GDM1 (cell line): ENCODE measurements at places on chromosomes 1 and 21.

DNA sequence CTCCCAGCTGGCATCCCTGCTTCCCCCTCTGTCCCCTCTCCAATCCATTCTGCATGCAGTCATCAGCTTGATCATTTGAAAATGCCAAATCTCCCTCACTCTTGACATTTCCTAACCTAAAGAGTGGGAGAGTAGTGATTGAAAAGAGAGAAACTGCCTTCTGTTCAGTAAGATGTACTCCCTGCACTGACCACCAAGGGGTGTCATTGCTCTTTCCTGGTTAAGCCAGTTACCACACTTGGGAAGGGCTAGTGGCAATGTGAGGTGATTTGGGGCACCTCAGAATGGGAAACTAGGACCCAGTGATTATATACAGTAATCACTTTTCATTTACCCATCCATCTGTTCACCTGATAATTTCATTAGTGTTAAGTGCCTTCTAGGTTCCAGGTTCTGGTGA, 6.9 kb upstream of the TMEM269 start:
- no peak for DNase-seq

DNA sequence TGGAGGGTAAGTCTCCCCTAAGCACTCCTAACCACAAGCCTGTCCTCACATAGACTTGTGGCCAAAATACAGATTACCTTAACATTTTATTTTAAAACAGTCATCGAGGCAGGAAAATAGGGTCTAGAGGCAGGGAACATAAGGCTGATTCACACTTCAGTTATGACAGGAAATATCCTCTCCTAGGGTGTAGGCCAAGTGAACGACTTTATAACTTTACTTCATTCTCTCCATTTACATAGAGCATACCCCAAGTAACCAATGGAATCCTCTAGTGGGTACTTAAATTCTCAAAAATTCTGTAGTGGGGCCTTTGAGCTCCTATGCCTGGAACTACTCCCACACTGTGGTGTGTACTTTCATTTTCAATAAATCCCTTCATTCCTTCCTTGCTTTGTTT, 113.0 kb downstream of the WDR3 start:
- no peak for DNase-seq

DNA sequence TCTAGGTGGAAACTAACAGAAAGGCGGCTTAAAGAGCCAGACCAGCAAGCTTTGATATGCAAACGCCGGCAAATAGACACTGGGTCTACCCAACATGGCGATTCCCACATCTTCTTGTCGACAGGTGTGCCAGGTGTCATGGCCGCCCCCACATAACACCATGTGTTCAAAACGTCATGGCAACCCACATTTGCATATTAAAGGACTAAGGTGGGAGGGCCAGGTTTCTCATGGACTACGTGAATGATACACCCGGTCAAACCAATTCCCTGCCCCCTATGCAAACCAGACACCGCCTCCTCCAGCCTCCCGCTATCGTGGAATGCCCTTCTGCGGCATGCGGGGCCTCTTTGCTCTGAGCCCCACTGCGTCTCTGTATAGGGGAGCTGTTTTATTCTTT, 41.3 kb downstream of the ICOSLG start:
- no peak for DNase-seq

- DNase-seq: no peak
These were observed 9.3 kb upstream of the FAAP20 start for GRCh38 chr1:2203671-2204414.

DNA sequence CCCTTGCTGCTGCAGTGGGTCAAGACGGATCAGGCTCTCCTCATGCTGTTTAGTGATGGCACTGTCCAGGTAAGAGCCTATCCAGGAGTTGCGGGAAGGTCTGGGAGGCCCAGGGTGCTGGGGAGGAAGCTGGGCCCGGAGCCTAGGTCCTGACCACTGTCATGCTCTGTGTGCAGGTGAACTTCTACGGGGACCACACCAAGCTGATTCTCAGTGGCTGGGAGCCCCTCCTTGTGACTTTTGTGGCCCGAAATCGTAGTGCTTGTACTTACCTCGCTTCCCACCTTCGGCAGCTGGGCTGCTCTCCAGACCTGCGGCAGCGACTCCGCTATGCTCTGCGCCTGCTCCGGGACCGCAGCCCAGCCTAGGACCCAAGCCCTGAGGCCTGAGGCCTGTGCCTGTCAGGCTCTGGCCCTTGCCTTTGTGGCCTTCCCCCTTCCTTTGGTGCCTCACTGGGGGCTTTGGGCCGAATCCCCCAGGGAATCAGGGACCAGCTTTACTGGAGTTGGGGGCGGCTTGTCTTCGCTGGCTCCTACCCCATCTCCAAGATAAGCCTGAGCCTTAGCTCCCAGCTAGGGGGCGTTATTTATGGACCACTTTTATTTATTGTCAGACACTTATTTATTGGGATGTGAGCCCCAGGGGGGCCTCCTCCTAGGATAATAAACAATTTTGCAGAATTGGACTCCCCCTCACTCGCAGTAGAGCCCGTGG, 1.7 kb downstream of the DYNLT4 start:
- no peak for DNase-seq

GRCh38 chr1:41582004-41582325, 97.5 kb upstream of the EDN2 start:
- no peak for DNase-seq

- peak; percentile 39 for DNase-seq
These were observed 18.3 kb upstream of the SERINC2 start for GRCh38 chr1:31394584-31395193.

DNA sequence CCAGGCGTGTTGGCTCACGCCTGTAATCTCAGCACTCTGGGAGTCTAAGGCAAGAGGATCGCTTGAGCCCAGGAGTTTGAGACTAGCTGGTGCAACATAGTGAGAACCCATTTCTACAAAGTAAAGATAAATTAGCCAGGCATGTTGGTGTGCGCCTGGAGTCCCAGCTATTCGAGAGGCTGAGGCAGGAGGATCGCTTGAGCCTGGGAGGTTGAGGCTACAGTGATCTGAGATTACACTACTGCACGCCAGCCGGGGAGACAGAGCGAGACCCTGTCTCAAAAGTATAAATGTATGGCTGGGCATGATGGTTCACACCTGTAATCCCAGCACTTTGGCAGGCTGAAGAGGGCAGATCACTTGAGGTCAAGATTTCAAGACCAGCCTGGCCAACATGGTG, 51.5 kb upstream of the LBR start:
- no peak for DNase-seq

DNA sequence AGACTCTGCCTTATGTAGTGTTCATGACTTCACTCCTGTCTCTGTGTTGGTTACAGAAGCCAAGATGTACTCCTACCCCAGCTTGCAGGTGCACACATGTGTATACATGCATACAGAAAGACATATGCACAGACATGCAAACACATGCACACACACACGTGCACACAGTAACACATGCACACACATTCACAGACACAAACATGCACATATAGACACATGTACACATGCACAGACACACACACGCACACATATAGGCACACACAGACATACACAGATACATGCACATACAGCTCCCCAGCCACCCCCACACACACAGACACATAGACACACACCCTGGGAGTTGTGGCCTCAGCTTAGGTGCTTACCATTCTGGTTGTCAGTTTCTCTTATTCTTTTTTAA, 362.6 kb upstream of the C1orf174 start:
- DNase-seq: no peak

DNA sequence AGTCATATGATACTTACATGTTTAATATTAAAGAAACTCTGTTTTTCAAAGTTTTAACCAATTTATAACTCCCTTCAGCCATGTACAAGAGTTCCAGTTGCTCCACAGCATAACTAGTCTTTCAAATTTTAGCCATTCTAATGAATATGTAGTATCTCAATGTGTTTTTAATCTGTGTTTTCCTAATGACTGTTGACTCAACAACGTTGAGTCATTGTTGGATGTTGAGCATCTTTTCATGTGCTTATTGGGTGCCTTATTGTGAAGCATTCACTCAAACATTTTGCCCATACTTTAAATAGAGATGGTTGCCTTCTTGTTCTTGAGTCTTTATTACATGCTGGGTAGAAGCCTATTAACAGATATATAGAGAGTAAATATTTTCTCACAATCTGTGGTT, 240.2 kb upstream of the LYPLAL1 start:
- no peak for DNase-seq

GRCh38 chr1:109935451-109935900, 24.8 kb downstream of the CSF1 start:
- DNase-seq: no peak

DNA sequence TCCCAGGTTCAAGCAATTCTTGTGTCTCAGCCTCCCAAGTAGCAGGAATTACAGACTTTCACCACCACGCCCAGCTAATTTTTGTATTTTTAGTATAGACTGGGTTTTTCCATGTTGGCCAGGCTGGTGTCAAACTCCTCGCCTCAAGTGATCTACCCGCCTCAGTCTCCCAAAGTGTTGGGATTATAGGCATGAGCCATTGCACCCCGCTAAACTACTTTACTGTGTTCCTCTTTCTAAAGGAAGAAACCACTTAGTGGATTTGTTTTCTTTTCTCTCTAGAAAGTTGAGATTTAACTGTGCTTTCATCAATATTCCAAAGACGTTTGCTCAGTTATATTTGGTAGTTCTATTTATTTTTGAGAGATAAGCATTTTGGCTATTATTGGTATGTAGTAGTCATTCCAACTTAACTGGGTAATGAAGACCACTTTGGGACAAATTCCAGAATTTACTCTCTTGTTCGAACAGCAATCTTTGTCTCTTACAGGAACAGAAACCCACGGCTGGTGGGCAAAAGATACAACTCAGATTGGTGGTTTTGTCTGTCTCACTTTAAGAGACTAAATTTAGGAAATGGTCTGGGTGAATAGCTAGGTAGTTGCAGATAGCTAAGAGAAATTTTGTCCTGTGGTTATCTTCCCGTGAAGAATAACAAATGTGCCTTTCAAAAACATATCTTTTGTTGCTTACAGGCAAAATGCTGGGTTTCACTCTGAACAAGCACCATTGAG, 103.5 kb upstream of the CD55 start:
- no peak for DNase-seq

- no peak for DNase-seq
These were observed 6.5 kb downstream of the TMEM82 start for GRCh38 chr1:15748690-15749398.

- DNase-seq: no peak
These were observed 79.1 kb upstream of the PGD start for GRCh38 chr1:10319750-10320149.

- no peak for DNase-seq
These were observed 2.2 kb downstream of the CD46 start for GRCh38 chr1:207754011-207754410.

DNA sequence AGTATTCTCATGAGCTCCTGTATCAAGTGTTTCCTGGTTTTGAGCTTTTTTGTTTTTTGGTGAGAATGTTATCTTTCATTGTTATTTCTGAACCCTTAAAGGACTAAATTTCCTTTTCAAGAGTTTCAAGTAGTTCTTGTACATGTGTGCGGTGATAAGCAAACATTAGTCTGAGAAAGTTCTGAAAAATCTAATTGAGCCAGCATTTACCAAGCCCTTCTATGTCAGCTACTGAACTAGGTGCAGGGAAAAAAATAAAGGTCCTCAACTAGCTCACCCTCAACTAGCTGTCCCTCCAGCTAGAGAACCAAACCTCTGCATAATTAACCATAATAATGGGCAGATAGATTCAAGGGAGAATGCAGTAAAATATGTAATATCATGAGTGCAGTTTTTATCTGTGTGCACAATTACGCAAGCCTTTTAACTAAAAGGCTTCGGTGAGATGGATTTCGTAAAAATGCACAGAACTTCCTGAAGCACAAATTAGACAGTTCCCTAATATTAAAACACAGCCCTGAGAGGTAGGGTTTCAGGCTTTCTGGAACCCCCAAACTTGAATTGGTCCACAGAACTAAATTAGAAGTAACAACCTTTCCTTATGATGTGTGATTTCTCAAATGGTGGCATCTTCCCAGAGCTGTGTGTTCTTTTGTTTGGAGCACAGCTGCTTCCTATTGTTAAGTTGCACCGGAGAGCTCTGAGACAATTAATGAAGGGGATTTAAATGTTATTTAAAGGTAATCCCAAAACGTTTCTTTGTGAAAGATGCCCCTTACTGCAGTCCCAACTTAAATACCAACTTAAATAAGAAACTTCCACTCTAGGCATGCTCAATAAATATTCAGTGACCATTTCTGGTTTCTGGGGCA, 165.8 kb downstream of the NFIA start:
- DNase-seq: no peak

- no peak for DNase-seq
These were observed 81.6 kb upstream of the KCNE2 start for GRCh38 chr21:34282223-34282622.

- no peak for DNase-seq
These were observed 327.5 kb downstream of the SETD4 start for GRCh38 chr21:35732788-35733187.

DNA sequence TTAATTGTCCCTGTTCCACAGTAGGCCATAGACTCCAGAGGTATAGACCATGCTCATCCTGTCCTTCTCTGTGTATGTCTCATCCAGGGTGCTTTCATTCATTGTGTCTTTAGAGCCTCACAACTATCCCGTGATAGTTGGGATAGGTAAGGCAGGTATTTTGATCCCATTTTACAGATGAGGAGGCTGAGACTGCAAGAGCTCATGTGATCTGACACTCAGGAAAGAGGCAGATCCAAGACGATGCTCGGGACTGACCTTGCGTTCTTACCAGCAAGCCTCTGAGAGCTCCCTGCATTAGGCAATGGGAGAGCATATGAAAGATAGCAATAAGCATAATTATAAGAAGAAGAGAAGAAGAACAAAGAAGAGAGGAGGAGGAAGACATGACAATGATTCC, 42.8 kb downstream of the RCSD1 start:
- DNase-seq: no peak

- DNase-seq: no peak
These were observed 33.3 kb downstream of the TIAM1 start for GRCh38 chr21:31310750-31311149.

DNA sequence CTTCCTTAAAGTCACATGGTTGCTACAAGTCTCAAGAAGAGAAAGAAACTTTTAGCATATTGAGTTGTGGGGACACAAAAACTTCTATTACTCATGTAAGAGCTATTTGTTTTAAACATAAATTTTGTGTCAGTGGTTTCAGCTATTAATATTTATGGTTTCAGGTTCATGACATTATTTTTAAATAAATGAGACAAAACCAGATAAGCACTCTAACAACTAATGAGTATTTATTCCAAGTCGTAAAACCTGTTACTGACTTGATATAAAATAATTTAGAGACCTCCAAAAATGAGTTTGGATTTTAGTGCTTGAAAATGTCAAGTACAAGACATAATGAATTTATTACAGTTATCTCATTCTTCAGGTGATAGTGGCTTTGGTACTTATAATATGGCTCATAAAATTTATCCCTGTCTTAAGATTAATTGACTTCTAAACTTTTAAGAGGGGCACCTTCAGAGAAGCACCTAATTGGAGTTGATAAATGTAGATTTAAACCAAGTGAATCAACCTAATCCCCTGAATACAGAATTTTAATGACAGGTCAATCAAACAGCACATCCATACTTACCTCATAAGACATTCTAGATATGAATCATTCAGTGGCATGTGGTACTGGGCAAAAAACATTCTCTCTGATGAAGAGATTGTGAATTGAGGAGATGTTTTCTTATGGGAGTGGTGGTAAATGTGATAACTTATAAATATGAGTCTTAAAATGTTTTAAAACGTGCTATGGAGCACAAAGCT, 167.7 kb upstream of the PTGFR start:
- DNase-seq: no peak
